ENCODE measurements at places on chromosomes 1 and 21.

GRCh38 chr21:27240839-27241238, 274.0 kb upstream of the ADAMTS5 start:
- DNase-seq, result no peak

GRCh38 chr1:37932759-37933158, 14.1 kb downstream of the INPP5B start:
- DNase-seq, result no peak

GRCh38 chr1:6822530-6823359, 37.5 kb downstream of the CAMTA1 start:
- no peak for DNase-seq

DNA sequence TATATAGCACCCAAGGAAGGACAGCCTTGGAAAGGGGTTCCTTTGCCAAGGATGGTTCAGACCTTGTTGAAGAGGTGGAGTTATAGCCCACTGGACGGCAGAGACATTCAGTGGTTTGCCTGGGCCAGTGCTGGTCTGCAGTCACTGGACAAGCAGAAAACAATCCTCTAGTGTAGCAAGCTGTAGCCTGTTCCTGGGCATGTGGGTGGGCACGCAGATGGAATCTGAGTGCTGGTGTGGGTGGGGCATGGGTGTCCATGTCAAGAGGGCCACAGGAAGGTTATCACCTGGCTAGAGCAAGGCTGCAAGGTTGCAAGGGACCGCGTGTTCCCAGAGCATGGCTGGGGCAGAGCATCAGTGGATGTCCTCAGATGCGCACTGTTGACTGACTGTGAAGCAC, 244.7 kb downstream of the PTPRU start:
- no peak for DNase-seq

DNA sequence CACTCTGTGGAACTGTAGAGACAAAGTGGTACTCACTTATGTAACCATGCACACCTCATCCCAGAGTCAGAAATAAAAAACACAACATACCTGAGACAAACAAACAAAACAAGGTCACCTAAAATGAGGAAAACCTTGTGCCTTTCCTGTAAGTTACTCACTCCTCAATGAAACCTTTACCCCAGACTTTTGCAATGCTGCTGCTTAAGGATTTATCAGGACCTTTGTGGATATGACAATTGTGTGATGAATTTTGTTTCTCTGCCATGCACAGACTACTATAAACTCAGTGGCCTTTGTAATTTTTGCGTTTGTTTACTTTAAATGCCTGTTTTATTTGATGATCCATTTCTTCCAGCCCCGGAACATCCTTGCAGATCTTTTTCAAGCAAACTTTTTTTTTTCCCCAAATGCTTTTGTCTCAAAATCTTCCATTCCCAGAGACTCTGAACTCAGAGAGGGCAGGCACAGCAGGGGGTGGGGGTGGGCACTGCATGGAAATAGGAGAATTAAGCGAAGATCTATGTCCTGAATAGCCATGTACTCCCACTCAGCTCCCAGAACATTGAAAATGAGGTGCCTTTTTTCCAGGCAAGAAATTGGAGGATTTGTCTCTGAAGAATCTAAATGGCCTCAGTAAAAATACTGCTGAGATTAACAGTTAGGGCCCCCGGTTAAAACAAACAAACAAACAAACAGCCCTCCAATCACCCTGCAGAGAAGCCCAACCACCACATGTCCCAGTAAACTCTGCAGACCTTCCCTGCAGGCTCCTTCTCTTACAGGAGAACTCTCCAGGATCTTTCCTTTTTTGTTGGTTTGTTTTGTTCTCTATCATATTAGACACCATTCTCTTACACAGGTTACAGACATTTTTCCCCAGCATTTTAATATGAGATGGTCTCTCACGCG, 22.6 kb upstream of the SIM2 start:
- peak; percentile 75 for DNase-seq
